ENCODE measurements at places on chromosomes 2 and 18.

DNA sequence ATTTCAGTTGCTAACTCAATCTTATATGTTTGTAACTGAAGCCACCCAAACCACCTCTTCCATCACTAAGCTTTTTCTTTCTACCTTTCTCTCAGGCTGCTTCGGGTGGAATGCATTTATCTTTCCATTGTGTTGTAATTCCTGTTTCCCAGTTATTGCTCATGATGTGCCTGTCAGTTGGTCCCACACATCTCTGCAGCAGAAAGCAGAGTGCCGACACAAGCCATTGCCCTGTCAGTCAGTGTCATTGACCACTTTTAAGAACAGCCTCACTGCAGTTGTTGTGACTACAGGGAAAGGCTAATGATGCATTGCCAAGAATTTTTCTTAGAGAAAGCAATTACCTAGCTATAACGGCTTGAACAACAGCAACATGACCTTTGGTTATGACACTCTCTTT, 24.8 kb upstream of the KCNJ3 start:
- DNase-seq = no peak

DNA sequence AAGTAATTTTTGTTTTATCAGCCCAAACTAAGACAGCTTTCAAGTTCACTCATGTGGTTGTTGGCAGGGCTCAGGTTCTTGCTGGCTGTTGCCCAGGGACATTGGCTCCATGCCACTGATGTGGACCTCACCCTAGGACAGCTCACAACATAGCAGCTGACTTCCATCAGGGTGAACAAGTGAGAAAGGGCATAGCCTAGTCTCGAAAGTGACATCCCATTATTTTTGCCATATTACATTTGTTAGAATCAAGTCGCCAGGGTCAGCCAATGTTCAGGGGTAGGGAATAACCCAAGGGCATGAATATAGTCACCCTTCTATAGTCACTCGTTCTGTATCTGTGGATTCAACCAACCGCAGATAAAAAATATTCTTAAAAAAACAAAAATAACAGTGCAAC, 10.7 kb upstream of the CWC22 start:
- DNase-seq = no peak

DNA sequence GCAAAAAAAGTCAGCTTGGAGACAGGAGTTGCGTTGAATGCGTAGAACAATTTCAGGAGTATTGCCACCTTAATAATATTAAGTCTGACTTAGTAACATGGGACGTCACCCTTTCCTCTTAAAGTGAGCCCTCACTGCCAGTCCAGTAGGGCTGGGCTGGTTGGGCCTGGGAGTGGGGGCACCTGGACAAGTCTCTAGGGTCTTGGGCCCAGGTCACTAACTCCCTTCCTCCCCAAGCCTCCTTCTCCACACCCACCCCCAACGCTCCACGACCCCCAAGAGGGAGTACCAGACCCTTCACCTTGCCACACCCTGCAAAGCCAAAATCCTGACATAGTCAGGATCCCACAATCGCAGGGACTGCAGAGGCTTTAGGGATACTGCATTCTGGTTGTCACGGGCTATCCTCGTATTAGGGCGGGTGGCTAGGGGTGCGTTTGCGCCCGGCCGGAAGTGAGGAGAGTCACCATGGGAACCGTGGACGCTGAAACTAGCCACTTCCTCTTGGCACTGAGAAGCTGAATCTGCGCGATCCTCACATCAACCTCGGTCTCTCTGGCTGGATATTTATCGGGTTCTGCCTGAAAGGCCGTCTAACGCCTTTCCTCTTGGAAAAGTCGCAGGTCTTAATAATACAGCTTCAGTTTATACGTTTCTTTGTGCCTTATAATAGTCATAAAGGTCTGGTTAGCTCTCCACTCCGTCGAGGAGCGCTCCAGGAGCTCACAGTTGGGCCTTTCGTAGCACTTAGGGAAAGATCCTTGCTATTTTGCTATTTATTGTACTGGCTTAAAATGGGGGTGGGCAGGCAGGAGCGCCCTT, 10.3 kb upstream of the CXXC1 start:
- DNase-seq = no peak

DNA sequence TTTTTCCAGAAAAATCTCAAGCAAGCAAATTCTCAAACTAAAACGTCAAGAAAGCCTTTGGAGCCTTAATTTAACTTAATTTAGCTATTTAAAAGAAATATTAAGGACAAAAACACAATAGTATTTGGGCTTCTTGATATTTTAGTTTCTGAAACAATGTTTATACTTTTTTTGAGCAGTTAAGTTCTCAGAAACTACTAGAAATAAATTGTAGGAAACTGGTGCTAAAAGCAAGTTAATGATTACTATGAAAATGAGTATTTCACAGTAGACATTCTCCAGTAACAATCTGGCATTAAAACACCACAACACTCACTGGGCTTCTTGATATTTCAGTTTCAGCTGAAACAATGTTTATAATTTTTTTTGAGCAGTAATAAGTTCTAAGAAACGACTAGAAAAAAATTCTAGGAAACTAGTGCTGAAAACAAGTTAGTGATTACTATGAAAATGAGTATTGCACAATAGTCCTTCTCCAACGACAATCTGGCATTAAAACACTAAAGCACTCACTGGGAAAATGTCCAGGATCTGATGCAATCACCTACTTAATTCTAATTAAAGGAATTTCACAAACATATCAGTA, 45.1 kb downstream of the TRAK2 start:
- DNase-seq = no peak

GRCh38 chr2:232876978-232877441, 6.9 kb downstream of the SNORC start:
- no peak for DNase-seq

- DNase-seq = no peak
Observed at GRCh38 chr2:12296915-12297314, 419.8 kb upstream of the TRIB2 start.

DNA sequence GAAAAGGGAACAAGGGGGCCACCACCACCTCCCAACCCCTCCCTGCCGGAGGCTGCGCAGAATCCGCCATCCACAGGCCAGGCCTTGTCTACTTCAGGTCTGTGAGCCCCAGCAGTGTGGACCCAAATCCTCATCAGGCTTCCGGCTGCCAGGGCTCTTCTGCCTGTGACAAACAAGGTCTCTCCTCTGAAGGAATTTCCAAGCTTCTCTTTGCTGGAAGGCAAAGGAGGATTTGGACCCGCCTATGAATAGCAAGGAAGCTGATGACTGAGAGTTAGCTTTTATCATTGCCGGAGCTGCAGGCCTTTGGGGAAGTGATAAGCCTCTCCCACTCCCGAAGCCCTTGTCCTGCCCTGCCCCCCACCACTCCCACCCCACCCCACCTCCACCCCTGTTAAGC, 93.7 kb upstream of the SH3BP4 start:
- DNase-seq = no peak

DNA sequence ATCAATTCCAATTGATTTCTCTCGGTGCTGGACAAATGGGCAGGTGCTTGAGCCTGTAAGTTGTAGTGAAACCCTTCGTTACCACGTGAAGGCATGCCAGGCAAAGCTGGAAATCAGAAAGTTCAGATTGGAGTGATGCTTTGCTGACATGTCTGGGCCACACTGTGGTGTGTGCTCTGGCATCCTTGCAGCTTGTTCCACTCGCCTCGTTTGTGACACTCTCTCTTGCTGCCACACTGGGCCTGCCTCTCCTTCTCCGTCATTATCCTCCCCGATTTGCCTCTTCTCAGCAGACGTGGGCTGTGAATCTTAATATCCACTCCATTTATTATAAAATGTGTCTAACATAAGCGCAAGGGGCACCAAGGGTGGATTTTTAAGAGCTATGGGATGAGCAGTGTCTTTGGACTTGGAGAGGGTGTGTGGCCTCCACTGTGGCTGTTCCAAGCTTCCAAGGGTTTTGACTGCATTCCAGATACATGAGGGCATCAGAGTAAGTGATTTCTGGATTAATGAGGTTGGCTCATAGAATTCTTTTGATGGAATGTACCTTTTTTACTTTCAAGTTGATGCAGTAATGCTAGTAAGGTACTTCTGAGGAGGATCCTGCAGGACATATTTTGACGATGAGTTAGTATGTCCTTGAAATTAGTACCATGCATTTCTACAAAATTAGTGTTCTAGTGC, 238.8 kb downstream of the TPGS2 start:
- DNase-seq = no peak

- no peak for DNase-seq
Observed at GRCh38 chr2:9248363-9248762, 41.8 kb downstream of the ASAP2 start.

GRCh38 chr2:129765326-129765677, 214.2 kb upstream of the RAB6C start:
- no peak for DNase-seq

DNA sequence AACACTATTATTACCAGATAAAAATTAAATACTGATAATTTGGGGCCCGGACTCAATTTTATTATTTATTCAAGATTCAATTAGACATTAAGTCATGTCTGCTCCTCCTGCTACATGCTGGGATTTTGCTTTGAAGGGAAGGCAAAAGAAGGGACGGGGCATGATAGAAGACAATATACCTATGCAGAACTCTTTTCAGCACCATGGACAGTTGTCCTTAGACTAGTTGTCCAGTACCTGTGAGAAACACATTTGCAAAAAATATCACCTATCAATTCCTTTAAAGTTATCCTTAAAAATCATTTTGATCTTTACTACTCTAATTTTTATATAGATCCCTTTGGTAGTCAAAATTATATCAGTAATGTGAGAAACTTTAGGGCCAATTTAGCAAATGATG, 100.2 kb upstream of the SULT1C3 start:
- no peak for DNase-seq

DNA sequence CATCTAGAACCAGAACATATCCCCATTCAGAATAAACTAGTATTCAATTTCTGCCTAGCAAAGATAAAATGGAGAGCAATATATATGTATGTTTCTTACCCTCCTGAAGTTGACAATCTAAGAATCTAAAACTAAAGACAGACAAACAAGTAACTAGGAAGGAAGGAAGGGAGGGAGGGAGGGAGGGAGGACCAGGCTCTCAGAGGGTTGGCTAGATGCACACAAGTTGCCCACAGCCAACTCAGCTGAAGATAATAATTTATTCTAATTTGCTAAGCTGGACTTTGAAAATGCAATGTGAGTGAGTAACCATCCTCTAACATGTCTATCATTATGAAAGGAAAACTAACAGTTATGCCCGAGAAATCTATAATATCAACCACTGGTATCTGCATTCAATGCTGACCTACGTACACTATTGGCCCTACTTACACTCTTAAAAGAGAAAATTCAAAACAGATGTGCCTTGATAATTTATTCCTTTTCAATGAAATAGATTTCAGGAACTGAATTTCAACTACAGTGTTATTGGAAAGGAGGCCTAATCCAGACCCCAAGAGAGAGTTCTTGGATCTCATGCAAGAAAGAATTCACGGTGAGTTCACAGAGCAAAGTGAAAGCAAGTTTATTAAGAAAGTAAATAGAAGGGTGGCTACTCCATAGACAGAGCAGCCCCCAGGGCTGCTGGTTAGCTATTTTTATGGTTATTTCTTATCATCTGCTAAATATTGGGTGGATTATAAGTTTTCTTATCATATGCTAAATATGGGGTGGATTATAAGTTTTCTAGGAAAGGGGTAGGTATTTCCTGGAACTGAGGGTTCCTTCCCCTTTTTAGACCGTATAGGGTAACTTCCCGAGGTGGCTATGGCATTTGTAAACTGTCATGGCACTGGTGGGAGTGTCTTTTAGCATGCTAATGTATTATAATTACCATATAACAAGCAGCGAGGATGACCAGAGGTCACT, 288.5 kb upstream of the SLC39A10 start:
- no peak for DNase-seq

DNA sequence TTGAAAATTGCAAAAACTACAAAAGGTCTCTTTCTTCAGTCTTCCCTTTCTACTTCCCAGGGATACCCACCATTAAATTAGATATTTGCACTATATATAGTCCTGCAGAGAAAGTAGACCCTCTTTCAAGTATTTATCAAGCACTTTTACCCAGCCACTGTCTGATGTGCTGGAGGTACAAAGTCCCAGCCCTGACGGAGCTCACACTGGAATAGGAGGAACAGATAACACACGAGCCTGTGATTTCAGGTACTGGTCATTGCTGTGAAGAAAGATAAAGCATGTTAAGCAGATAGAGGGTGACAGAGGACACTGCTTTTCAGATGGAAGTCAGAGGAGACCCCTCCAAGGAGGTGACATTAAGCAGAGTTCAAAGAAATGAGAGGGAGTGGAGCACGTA, 19.6 kb downstream of the SEC11C start:
- no peak for DNase-seq

DNA sequence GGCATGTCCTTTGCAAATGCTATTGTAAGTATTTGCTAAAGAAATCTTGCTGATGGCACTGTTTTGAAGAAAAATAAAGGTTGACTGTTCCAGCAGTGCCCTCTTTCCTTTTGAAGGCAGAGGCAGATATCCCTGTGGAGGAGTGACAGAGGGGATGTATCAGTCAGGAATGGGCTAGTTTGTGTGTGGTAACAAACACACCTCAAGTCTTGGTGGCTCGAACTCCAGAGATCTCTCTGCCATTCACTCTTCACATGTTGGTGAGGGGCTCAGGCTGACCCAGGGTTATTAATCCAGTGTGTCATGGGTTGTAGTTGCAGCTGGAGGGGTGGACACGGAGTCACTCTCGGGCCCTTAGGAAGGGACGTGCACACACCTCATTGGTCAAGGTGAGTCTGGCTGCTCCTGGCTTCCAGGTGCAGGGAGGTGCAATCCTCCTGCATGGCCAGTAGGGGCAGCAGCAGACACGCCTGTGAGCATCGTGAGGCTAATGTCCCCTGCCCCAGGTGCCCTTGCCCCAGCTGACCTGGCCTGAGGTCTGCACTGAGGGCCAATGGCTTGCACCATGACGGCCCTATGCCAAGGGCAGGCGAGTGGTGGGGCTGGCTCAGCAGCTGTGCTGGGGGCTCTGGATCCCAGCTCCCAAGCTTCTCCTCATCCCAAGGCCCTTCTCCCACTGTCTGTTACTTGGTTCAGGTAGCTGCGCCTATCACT, 146.5 kb downstream of the ASB1 start:
- DNase-seq = no peak

GRCh38 chr2:25483607-25484266, 142.0 kb upstream of the DNMT3A start:
- DNase-seq = no peak

DNA sequence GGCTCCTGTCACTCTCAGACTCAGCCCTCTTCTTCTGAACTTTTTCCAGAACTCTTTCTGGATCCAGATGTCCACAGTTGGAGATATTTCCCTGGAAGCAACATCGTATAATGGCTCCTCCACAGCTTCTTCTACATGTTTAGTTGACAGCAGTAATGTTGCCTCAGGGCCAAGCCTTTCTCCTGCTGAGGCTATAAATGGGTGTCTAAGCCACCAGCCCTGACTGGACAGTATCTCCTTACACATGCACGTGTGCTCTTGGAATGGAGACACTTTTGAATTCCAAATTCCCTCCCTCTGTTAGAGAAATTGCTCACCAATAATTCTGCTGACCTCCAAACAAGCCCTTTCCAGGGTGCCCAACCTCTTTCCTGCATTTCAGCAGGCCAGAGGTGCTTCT, 156.2 kb upstream of the PIK3C3 start:
- DNase-seq = no peak

DNA sequence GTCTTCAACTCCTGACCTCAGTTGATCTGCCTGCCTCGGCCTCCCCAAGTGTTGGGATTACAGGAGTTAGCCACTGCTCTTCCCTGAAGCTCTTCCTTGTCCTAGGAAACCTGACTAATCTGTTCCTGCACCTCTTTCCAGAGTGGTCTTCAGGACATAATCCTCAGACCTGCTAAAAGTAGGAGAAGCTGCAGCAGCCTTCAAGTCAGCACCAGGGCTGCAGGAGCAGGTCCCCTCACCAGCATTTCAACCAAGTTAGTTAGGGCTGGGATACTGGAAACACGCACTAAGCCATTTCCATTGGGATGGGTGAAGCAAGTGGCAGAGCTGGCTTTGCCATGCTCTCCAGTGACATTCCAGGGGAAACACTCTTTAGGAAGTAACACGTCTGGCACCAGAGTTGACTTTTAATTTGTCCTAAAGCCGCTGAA, 9.9 kb downstream of the NCL start:
- DNase-seq = no peak

Data from stimulated activated CD8-positive, alpha-beta memory T cell treated with anti-CD3 and anti-CD28 coated beads, Interleukin-4, amount 100 ng/mL, for 4 hours (primary cell).